Esophagus squamous epithelium (tissue), 5 donors: ENCODE measurements at places on chromosomes 6 and 20.
A peak's percentile ranks its signal among the peaks of the same experiment; 100 is the strongest.

DNA sequence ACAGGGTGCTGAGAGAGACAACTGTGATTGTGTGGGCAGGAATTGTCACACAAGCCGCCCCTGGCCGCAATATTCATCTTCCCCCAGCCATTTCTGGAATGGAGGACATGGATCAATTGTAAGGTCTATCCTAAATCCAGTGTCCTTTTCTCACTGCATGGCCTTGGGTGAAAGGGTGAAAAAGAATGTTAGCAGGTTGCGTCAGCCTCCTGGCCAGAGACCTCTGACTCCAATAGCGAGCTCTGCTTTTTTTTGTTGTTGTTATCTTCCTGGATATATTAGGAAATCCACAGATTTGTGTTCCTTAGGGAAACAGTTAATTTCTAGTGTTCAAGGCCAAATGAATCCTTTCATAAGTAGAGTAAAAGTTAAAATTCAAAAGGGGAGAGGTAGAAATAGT is 47.1 kb upstream of the CD83 start:
- DNase-seq = no peak

DNA sequence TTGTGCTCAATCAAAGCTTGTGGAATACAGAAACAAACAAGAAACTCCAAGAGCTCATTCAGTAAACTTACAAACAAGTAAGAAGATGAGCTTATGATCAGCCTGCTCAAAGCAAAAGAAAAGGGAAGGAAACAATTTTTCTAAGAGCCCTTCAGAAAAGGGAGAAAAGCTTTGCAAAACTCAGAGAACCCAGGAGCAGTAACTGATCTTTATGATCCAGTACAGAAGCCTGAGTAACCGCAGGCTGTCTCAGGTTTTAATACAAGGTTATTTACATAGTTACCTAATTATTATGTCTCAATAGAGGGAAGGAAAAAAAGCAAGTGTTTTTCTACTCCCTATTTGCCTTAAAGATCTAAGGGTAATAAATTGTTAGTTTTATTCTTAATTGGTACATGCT is 226.5 kb downstream of the MAFB start:
- DNase-seq = no peak

DNA sequence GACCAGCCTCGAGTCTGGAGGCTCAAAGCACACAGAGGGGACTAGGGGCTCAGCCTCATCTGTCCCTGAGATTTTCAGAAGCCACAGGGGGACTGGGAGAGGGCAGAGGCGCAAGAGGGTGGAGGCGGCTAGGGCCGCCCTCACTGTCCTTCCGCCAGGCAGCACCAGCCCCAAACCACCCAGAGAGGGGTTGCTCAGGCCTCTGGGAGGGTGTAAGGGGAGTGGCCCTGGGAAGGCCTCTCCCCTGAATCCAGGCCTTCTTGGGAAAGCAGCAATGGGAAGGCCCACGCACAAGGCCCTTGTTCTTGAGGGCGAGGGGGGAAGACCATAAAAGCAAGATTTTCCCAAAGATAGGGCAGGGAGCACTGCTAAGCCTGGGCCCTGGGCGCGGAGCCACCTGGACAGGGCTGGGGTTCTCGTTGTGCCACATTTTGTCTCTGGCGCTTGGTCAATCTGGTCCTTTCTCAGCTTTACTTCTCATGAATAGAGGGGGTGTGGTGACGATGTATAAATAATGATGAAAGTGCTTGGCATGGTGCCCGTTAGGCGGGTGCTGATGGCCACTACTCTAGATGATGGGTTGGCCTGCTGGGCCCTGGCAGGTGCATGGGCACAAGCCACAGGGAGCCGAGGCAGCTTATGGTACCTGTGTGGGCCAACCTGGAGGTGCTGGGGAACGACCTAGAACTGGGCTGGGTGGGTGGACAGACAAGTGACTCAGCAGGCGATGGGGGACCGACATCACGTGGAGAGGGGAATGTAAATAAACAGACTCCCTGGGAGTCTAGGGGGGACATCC is 4.8 kb downstream of the SAMD10 start:
- DNase-seq = no peak

DNA sequence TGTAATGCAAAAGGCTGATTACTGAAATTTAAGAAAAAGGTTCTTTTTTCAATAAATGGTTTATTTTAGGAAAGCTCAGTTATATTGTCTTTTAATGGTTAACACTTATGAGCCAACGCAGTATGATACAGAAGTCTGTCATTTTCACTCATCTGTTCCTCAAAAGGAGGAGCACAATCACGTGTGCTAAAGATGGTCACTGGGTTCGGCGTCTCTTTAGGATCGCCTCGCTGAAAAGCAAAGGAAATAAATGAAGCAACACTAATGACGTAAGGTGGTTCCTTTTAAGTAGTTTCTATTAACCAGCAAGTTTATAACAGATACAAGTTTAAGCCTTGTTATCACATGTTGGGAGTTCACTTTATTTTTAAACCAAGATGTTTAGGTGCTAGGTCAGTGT is 125.7 kb downstream of the MAP3K4 start:
- no peak for DNase-seq

- DNase-seq = no peak
Observed at GRCh38 chr6:144665932-144666450, 380.9 kb downstream of the UTRN start.

DNA sequence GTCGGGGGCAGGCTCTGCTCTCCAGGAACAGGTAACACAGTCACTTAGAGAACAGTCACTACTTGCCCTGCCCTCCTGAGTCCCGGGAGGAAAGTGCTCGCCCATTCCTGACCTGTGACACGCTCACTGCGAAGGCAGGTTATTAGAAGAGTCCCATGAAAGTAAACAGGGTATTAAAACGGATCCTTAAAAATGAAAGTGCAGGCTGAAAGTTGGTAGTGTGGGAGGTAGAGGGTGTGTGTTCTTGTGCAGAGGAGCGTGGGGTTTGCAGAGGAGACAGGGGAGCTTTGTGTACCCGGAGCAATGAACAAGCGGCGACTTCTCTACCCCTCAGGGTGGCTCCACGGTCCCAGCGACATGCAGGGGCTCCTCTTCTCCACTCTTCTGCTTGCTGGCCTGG is at the start of gene CCN6:
CCN6 (plus strand) TSS at position 104 of the 400 bp plus-strand sequence; CDS start at position 358, 254 bp downstream.
- DNase-seq = no peak

- DNase-seq = no peak
Observed at GRCh38 chr6:5674721-5675120, 332.0 kb downstream of the NRN1 start.

- DNase-seq = no peak
Observed at GRCh38 chr6:139029470-139030227, 1.1 kb downstream of the ABRACL start.

GRCh38 chr6:25175681-25176080 is 103.5 kb upstream of the CARMIL1 start:
- no peak for DNase-seq

GRCh38 chr6:46347669-46348068 is 143.6 kb downstream of the RCAN2 start:
- no peak for DNase-seq

DNA sequence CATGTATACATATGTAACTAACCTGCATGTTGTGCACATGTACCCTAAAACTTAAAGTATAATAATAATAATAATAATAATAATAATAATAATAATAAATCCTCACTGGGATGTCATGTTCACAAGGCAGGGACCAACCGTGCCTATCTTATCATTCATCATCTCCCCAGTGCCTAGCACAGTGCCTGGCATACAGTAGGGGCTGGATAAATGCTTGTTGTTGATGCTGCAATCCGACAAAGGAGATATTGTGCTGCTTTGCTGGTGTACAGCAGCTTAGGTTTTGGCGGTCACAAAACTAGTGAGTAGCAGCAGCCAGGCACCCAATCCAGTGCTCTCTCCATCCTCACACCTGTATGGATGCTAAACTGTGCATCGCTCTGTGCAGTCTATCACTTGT is 94.1 kb upstream of the ASF1A start:
- DNase-seq = no peak

DNA sequence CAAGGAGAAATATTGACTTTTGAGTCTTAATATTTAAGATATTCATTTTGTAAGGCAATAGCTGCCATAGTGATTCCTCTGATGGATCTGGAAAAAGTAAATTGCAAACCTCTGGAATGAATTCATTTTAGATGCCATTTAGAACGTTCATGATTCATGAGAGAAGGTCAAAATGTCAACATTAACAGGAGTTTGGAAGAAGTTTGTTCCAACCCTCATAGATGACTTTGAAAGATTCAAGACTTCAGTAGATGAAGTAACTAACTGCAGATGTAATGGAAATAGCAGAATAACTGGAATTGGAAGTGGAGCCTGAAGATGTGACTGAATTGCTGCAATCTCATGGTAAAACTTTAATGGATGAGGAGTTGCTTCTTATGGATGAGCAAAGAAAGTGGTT is 100.9 kb upstream of the CCN2 start:
- no peak for DNase-seq

GRCh38 chr20:38073307-38074071 is 39.9 kb downstream of the RPRD1B start:
- no peak for DNase-seq

- DNase-seq = no peak
Observed at GRCh38 chr20:60008130-60008808, 50.0 kb downstream of the CDH26 start.

DNA sequence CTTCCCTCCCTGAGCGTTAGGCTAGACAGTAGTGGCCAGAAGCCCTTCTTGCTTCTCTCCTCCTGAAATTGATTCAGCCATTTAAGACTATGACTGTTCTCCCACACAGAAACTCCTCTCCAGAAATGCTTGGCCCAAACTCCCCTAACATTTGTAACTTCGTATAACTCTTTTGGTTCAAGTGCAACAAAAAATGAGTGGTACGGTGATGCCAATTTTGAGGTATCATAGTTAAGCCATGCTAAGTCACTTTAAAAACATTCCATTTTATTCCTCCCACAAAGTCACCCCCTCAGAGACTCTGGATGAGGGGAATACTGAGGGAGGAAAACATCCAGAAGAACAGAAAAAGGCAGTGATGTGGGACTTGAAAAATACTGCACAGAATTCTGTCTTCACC is 21.1 kb upstream of the ROS1 start:
- DNase-seq = no peak

DNA sequence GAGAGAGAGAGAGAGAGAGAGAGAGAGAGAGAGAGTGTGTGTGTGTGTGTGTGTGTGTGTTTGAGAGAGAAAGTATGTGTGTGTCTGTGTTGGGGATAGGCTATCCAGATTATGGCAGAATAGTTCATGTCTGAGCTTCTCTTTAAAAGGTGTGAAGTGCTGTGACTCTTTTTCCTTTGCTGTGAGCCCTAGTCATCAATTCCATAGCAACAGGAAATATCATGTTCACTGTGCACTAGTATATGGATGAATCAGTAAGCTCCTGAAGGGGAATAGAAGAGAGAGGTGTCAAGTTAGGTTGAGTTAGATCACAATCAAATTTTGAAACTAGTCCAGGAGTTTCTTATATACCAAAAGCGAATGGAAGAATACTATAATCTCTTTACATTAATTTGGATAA is 318.7 kb downstream of the RFPL4B start:
- DNase-seq = no peak

- no peak for DNase-seq
Observed at GRCh38 chr20:62408055-62408454, 970 bp upstream of the CABLES2 start.

- no peak for DNase-seq
Observed at GRCh38 chr20:63337786-63338420, 23.2 kb downstream of the CHRNA4 start.

DNA sequence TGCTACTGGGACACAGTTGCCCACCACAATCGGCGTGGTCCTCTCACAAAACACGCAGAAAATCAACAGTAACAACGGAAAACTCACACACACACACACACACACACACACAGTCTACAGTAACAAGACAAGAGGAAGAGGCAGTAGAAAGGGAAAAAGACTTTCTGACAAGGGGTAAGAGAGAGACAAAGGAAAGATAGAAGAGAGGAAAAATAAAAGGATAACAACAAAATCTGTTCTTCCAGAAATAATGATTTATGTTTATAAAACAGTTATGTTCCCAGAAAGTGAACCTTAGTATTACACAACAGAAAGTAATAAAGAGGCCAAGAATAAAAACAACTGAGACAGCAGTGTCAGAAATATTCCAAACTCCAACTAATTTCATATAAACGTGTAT is 2.9 kb downstream of the RANBP9 start:
- DNase-seq = no peak

GRCh38 chr6:146890644-146891434 is 292.1 kb downstream of the ADGB start:
- DNase-seq = no peak

DNA sequence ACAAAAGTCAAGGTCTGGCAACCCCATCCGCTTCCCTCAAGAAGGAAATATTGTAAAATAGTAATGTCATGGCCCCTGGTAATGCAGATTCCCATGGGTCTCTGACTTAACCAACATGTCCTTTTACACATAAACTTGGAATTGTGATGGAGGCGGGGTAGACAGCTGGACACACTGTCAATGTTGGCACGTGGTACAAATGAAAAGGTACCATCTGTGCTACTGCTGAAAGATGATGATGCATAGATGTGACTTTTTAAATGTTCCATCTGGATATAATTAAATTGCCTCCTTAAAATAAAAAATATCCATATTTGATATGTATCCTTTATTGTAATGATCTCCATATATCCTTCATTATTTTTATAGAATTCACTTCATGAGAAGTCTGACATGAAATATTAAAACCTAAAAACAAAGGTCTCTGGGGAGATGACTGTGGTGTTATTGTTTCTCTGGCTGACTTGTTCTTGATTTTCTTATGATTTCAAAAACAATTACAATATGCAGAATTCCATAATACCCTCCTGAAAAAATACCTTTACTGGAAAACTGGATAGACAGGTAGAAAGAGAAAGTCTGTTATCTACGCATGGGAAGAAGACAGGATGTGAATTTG is 104.5 kb downstream of the MKKS start:
- no peak for DNase-seq

- DNase-seq = peak; percentile 35
Observed at GRCh38 chr6:28399350-28400121, at the start of gene ZSCAN12. Gene ZSCAN12 (minus strand): TSS chr6:28399747. CDS start chr6:28398405, 1,342 bp downstream.

- no peak for DNase-seq
Observed at GRCh38 chr20:57829805-57830514, 120.1 kb upstream of the PMEPA1 start.

GRCh38 chr20:58557733-58558342 is 42.6 kb upstream of the APCDD1L start:
- DNase-seq = no peak

GRCh38 chr6:33683576-33684427 is 27.7 kb downstream of the UQCC2 start:
- DNase-seq = no peak

DNA sequence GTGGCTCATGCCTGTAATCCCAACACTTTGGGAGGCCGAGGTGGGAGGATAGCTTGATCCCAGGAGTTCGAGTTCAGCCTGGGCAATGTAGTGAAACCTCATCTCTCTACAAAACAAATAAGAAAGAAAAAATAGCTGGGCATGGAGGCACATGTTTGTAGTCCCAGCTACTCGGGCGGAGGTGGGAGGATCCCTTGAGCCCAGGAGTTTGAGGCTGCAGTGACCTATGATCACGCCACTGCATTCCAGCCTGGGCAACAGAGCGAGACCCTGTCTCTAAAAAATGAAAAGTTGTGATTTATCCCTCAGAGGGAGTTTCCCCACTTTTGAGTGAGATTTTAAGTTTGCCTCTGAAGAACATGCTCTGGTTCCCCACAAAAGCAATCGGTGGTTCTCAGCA is 17.4 kb upstream of the BMP7 start:
- no peak for DNase-seq
